ENCODE measurements at places on chromosomes 4 and X.

- DNase-seq, result no peak
Observed at GRCh38 chrX:826448-826847, 195.9 kb downstream of the SHOX start.

- DNase-seq, result no peak
Observed at GRCh38 chr4:113981591-113981990, 2.1 kb upstream of the ARSJ start.

DNA sequence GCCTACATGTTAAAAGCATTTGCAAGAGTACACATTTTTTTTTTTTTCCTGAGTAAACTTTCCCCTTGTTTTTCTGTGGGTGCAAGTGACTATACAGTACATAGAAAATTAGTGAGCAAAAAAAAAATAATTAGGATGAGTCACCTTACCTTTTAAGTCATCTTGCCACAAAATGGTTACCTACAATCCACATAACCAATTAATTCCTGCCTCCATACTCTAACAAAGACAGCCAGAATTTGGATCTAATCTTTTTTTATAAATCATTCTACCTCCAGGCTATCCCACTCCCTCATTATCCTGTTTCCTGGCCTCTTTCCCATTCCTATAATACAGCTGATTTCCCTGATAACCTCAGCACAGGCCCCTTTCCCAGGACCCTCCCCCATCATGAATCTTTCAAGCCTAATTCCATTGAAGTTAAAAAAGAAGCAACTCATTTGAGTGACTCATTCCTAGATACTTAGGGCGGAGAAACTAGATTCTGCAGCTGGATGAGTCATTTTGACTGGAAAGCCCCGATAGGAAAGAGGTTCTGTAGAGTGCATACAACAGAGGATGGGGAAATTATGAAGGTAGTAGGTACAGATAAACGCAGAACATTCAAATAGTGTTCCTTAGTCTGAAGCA, 128.2 kb downstream of the C4orf51 start:
- DNase-seq, result no peak

- DNase-seq, result no peak
Observed at GRCh38 chr4:109511414-109511813, 48.6 kb upstream of the MCUB start.

- peak; percentile 48 for DNase-seq
Observed at GRCh38 chrX:153926858-153927671, 1.0 kb upstream of the ARHGAP4 start.
